ENCODE measurements at places on chromosomes 2 and 18.

DNA sequence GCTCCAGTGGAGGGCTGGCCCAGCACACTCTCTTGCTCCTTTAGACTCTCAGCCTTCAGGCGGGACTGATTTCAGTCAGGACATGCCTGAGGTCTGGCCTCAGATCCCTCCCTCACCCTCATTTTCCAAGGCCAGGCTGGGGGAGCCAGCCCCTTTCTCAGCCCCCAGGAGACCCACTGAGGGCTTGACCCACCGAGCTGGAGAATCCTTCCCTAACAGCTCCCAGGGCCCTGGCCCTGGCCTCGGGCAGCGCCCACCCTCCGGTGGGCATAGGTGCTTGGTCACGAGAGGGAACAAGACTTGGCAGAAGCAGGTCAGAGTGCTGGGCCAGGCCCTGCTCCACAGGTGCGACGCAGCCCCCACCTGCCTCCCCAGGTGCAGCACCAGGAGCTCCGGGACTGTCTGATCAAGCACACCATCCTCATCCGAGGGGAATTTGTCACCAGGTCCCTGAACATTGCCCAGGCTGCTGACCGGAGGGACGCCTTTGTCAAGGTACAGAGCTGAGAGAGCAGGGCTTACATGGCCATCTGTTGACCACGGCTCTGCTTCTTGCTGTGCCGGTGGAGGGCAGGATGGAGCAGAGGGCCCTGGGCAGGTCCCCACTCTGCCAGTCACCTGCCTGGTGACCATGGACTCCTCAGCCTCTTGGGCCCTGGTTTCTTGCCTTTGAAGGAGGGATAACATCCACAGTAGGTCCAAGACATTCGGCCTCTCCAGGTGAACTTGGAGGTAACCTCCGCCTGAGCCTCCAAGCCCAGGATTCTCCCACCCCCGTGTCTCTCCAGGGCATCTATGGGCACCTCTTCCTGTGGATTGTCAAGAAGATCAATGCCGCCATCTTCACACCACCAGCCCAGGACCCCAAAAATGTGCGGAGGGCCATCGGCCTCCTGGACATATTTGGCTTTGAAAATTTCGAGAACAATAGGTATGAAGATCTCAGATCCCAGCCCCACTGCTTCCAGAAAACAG, 46.3 kb downstream of the MYO7B start:
- DNase-seq = no peak

GRCh38 chr18:66334534-66334933, 269.4 kb downstream of the CDH19 start:
- no peak for DNase-seq

- peak; percentile 30 for DNase-seq
These were observed 42.3 kb downstream of the FAM124B start for GRCh38 chr2:224359569-224359968.

DNA sequence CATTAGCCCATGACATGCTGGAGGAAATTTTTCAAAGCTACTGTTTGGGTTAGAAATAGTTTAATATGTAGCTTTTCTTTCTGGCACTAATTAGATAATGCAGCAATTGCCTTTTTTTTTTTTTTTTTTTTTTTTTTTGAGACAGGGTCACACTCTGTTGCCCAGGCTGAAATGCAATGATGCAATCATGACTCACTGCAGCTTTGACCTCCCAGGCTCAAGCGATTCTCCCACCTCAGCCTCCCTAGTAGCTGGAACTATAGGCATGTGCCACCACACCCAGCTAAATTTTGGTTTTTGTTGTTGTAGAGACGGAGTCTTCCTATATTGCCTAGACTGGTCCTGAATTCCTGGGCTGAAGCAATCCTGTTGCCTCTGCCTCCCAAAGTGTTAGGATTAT, 136.2 kb downstream of the SP100 start:
- no peak for DNase-seq

DNA sequence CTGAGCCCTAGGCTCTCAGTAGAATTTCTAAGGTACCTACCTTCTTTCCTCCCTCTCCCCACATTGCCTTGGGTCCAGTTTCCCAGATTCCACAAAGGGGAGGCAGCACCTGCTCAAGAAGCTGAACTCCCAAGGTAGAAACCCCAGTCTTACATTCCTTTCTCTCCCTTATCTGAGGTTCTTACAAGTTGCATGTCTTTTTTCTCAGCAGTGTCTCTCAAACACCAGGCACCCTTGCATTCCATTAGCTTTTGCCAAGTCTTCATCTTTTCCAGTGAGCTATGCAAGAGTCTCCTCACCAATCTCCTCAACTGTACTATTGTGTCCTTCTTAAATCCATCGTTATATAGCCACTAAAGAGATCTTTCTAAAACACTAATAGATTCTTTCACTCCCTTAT, 4.1 kb upstream of the NT5C1B start:
- no peak for DNase-seq

- no peak for DNase-seq
These were observed 214.5 kb upstream of the SALL3 start for GRCh38 chr18:78765142-78765541.

DNA sequence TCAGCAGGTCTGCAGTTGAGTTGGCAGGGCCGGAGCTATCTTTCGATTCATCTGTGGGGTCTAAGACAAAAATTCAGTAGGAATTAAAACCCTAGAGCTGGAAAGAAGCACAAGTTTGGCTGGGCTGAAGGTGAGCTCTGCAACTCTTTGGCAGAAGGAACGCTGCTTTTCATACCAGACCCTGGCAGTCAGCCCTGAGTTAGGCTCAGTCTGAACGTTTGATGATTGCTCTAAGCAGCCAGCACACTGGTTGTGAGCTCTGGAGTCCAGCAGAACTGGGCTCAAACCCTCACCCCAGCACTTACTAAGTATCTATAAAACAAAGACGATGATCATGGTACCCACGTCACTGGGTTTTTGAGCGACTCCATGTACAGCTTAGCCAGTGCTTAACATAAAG, 192.5 kb downstream of the TNS1 start:
- no peak for DNase-seq

GRCh38 chr2:112600634-112601033, 16.2 kb downstream of the CHCHD5 start:
- DNase-seq = no peak

- DNase-seq = no peak
These were observed 387.1 kb downstream of the RND3 start for GRCh38 chr2:150100336-150100735.

DNA sequence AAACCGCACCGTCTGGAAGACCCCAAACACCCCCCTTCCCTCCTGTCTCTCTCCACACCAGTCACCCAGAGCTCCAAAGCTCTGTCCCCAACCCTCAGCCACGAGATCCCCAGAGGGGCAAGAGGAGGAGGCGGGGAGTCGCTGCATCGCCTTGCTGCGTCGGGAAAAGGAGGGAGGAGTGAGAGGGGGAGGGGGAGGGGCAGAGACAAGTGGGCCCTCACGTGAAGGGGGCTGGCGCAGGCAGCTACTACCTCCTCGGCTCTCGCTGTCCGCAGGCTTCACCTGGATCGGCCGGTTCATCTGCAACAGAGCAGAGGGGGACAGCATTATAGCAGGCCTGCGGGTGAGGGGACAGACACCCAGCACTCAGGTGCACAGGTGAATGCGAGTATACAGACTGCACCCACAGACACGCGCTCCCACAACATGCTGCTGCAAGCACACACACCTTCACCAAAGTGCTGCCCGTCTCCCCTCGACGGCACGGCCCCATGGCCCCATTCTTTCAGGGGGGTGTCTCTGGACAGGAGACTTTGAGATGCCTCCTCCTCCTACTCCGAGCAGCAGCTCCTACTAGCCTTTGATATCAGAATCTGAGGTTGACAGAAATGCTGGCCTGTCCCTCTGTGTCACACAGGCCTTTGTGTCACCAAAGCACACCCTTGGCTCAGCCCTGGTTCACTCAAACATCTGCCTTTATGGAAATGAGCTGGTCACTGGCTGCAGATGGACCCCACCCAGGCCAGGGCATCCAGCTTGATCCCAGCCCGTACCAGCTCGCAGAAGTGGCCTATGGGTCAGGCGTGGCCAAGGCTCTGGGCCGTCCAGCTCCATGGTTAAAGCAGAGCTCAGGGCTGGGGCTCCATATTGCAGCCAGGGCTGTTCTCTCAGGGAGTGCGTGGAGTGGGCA, 243.8 kb downstream of the CELF4 start:
- DNase-seq = no peak

DNA sequence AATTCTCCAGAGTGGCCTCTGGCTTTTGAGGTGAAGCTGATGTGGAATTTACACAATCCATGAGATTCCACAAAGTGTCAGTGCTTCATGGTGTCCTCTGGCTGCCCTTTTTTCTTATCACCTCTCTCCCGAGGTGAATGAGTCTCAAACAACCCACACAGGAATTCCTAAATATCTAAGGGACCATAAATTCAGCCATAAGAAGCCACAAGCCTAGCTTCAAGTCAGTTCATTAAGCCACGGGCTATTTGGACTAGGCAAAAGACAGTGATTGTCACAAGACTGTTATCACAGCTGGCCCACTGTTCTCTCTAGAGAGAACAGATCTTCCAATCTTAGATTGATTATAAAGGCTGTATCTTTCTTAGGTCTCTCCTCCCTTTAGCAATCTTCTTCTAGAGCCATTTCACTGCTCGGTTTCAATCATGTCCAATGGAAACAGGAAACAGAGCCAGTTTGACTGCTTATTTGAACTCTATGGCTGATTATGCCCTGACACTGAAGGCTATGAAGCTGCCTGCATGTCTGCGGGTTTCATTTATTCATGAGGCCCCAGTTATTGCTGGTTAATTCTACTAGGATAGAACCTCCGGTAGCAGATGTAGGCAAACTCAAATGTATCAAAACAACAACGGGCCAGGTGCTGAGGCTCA, 4.1 kb downstream of the NEMP2 start:
- no peak for DNase-seq

GRCh38 chr2:199710551-199710950, 140.4 kb downstream of the FTCDNL1 start:
- DNase-seq = no peak

DNA sequence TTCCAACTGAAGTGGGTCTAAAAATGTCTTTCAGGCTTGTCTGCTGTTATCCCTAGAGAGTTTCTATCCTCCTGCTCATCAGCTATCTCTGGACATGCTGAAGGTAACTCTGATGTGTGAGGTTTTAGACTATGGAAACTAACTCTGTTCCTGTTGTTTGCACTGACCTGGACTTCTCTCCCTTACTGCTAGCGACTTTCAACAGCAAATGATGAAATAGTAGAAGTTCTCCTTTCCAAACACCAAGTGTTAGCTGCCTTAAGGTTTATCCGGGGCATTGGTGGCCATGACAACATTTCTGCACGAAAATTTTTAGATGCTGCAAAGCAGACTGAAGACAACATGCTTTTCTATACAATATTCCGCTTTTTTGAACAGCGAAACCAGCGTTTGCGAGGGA, 26.9 kb downstream of the RMC1 start:
- DNase-seq = no peak

- no peak for DNase-seq
These were observed 339.5 kb upstream of the GCFC2 start for GRCh38 chr2:76050196-76050595.

- DNase-seq = no peak
These were observed 336.5 kb upstream of the MMADHC start for GRCh38 chr2:149924028-149924427.

GRCh38 chr2:77579076-77579769, 57.0 kb upstream of the LRRTM4 start:
- no peak for DNase-seq

- DNase-seq = no peak
These were observed 22.3 kb upstream of the ERICH2 start for GRCh38 chr2:170747921-170748320.

DNA sequence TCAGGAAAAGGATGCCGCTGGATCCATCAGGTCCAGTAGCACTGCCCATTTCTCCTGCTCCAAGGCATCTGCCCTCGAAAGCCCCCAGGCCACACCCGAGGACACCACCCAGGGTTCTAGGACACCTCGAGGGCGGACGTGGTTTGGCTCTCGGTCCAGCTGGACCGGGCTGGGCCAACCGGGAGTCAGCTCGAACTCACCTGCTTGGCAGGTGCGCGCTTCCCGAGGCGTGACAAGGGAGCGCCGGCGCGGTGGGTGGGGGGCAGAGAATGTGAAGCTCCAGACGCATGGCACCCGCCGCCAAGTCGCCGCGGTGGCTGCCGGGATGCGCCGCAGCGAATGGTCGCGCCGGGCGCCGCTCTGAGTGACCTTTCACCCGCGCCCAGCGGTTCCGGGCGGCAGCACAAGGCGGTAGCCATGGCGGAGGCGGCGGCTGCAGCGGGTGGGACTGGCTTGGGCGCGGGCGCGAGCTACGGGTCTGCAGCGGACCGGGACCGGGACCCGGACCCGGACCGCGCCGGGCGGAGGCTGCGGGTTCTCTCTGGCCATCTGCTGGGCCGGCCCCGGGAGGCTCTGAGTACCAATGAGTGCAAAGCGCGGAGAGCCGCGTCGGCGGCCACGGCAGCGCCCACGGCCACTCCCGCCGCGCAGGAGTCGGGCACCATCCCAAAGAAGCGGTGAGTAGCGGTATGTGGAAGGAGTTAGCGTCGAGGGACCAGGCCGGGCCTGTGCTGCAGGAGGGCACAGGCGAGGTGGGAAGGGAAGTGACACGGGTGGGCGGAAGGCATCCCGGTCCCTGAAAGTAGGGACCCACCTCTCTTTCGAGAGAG, at the start of gene AGPS:
AGPS (plus strand) TSS at position 401 of the 830 bp plus-strand sequence; CDS start at position 418, 17 bp downstream.
- DNase-seq = peak; percentile 67

- DNase-seq = no peak
These were observed 15.2 kb downstream of the LRATD1 start for GRCh38 chr2:14647714-14648113.

DNA sequence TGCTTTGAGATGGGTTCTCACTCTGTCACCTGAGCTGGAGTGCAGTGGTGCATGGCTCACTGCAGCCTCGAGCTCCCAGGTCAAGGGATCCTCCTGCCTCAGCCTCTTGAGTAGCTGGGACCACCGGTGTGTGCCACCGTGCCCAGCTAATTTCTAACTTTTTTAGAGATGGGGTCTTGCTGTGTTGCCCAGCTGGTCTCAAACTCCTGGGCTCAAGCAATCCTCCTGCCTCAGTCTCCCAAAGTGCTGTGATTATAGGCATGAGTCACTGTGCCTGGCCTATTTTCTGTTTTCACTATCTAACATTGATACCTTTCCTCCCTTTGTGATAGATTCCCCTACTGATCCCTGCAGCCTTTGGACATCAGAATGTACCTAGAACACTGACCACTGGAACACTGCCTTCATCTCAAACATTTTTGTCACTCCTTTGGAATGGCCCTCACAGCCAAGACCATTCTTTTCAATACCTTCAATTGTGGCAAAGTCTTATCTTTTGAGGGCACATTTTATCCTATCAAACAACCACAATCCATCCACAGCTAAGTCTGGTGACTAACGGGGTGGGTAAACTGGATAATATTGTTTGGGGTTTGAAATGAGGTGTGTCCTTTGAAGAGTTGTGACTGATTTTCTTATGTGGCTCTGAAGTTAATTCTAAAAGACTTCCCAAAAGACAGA, 43.7 kb downstream of the EPAS1 start:
- DNase-seq = no peak

- DNase-seq = no peak
These were observed 54.1 kb upstream of the MEX3C start for GRCh38 chr18:51251625-51252024.

- no peak for DNase-seq
These were observed 1022.9 kb upstream of the NRXN1 start for GRCh38 chr2:52054824-52055223.

- DNase-seq = no peak
These were observed 81.3 kb downstream of the ROCK2 start for GRCh38 chr2:11263177-11263576.

- no peak for DNase-seq
These were observed 75.1 kb downstream of the MBD5 start for GRCh38 chr2:148096012-148096411.

GRCh38 chr2:38207168-38207567, 131.2 kb upstream of the CYP1B1 start:
- DNase-seq = no peak

Data from Kasumi-1 (cell line).